Stimulated activated CD8-positive, alpha-beta memory T cell treated with anti-CD3 and anti-CD28 coated beads, Interleukin-7, amount 100 ng/mL, for 1 hour (primary cell): ENCODE measurements at places on chromosomes 3 and 15.

DNA sequence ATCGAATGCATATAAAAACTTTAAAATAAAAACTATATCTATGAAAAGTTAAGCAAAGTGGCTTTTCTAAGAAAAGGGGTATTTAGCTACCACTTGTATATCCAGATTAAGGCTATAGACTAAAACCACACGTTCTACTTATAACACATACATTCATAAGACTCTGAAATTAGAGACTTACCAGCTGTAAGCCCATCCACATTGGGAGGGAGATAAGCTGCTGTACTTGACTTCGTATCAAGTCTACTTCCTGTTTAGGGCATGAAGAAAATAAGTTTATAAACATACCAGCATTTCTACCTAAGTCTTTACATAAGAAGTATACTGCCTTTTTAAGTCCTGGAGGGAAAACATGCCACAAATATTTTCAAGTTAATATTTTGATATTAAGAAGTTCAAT is 27.7 kb downstream of the AQR start:
- DNase-seq: no peak

DNA sequence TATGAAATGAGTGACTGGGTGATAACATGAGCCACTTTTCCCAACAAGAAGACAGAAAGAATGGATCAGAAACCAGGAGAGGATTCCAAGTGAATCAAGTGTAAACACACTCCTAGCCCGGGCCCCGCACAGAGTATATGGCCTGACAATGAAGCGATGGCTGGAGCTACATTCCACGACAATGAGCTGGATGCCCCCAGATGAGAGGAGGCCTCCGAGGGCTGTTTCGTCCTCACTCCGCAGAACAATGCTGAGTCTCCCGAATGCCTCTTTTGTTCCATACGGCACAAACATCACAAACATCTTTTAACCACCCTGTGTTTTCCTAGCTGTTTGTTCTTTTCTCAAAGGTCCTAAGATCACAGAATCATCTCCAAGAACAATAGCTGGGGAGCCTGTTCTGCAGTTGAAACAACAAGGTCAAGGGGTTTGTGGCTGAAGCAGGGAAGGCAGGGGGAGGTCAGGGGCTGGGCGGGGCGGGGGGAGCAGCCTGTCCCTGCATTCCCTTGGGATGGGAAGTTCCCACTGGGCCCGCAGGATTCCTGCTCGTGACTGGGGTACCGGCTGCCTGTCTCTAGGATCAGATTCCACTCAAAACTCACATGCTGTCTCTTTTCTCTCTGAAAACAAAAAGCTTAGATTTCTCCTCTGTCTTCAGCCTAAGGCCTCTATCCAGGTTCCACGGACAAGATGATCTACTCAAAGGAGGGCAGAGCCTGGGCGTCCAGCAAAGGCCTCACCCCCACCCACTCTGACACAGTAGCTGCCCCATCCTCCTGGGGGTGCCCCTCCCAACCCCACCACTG is 151.3 kb downstream of the XXYLT1 start:
- no peak for DNase-seq

- no peak for DNase-seq
Measured at GRCh38 chr15:29888646-29889045, 66.4 kb upstream of the TJP1 start.

GRCh38 chr15:35958021-35958420 is 412.1 kb upstream of the DPH6 start:
- DNase-seq: no peak

DNA sequence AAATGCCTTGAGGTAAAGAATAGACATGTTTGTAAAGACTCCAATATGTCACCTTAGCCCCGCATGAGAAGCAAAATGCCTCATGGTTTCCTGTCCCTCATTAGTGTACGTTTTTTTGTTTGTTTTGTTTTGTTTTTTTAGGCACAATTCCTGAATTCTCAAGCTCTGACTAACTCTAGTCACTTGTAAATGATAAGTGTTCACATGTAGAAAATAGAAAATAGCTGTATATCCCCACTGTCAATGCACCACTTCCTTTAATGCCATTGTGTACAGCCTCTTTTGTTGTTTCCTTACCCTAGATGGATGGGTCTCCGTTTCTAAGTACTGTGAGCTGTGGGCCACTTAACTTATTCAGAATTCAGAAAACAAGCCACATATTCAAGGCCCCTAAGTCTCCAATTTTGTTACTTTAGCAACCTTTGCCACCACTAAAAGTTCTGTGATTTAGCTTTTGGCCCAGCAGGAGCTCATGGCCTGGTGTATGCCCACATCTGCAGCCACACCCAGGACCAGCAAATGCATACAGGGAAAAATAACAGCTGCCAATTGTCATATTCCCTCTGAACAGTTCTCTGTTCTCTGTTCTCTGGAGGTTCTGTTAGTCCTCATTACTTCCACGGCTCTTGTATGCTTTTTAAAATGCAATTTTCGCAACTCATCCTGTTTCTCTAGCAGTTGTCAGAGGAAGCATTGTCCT is 655.5 kb downstream of the GBE1 start:
- no peak for DNase-seq

DNA sequence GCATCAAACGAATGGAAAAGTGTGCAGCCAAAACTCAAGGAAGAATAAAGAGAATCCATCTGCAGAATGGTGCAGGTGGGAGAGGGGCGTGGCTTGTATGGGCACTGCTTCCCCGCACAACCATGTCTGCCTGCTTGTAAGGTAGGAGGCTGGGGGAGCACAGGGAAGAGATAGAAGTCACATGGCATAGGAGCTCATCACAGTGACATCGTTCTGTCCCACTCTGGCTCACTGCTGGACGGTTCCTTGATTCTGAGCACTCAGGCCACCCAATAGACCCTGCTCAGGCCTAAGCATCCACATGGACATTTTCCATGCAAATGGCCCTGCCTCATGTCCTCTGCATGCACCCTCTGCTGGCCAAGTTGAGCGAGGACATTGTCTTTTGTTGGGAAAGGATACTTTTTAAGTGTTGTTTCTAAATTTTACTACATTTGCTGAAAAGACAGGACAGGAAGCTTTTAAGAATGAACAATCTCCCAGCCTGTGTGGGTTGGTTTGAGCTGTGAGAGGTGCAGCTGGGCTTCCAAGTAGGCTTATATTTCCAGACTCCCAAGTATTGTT is 3.1 kb downstream of the MYLK start:
- no peak for DNase-seq

DNA sequence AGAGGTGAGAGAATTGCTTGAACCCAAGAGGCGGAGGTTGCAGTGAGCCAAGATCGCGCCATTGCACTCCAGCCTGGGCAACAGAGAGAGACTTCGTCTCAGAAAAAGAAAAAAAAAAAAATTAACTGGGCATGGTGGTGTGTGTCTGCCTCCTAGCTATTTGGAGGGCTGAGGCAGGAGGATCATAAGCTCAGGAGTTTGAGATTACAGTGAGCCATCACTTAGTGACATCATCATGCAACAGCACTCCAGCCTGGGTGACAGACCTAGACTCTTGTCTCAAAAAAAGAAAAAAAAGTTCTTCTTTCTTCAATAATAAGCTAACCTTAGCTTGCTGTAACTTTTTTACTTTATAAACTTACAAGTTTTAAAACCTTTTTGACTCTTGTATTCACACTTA is 99.8 kb downstream of the SLMAP start:
- DNase-seq: no peak

GRCh38 chr3:173902871-173903270 is 505.3 kb downstream of the NLGN1 start:
- DNase-seq: no peak

- DNase-seq: no peak
Measured at GRCh38 chr3:17546500-17547255, 195.8 kb downstream of the TBC1D5 start.

GRCh38 chr3:31132132-31132769 is 237.8 kb upstream of the GADL1 start:
- no peak for DNase-seq

GRCh38 chr3:174208161-174208560 is 651.0 kb upstream of the NAALADL2 start:
- DNase-seq: no peak

DNA sequence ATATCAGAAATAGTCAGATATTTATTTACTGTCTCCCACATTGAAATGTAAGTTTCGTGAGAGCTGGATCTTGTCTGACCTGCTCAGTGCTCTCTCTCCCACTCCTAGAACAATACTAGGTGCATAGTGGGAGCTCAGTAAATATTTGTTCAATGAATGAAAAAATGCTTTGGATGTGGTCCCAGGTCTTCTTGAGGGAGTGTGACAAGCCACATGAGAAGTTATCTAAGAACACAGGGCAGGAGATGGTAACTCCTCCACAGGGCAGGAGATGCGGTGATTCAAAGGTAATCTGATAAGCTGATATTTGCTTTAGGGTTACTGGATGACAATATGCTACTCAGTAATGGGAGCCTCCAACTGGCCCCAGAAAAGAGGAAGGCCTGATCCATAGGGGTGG is 25.8 kb upstream of the PLA2G4E start:
- no peak for DNase-seq

DNA sequence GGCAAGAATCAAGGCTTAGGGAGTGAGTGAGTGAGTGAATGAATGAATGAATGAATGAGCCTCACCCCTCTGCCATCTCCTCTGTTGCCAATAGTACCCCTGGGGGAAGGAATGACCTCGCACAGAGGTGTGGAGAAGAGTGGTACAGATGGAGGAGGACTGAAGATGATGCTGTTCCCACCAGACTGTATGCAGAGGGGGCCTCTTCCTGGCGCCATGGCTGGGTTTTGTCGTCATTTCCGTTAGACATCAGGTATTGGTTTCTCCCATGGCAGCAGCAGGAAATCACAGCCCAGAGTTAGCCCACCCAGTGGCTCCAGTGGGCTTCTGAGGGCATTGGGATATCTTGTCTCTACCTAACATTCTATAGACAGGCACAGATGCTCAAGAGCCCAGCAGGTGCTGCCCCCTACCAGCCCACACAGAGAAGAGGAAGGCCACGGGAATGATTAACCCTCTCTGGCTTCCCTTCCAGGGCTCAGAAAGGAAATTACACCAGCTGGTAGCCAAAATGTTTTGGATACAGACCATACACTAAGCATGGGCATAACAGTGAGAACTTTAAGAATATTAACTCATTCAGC is 109.8 kb upstream of the SLC6A11 start:
- no peak for DNase-seq

- DNase-seq: no peak
Measured at GRCh38 chr15:59013246-59013873, 25.9 kb downstream of the RNF111 start.

GRCh38 chr15:93235926-93236780 is 147.1 kb upstream of the RGMA start:
- no peak for DNase-seq

- DNase-seq: no peak
Measured at GRCh38 chr15:99110581-99111320, 5.9 kb downstream of the SYNM start.

GRCh38 chr3:36097209-36097608 is 283.1 kb upstream of the STAC start:
- no peak for DNase-seq

DNA sequence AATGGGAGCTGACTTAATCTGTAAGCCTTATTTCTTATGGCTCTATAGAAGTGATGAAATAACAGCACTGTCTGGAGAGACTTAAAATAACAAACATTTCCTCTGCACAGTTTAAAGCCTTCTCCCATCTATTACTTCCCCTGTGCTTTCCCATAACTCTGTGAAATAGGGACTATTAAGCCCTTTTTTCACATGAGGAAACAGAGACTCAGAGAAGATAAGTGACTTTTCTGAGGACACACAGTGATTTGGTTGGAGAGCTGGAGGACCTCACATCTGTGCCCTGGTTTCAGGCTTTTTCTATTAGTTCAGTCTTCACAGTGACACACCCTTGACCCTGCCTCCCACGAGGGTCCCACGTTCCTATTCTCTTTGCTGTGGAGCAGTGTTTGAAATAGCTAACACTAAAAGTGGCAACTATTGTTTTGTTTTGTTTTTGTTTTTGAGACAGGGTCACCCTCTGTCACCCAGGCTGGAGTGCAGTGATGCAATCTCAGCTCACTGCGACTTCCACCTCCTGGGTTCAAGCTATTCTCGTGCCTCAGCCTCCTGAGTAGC is 82.9 kb downstream of the ST6GAL1 start:
- no peak for DNase-seq

- DNase-seq: no peak
Measured at GRCh38 chr15:69164807-69165636, 4.6 kb downstream of the GLCE start.

DNA sequence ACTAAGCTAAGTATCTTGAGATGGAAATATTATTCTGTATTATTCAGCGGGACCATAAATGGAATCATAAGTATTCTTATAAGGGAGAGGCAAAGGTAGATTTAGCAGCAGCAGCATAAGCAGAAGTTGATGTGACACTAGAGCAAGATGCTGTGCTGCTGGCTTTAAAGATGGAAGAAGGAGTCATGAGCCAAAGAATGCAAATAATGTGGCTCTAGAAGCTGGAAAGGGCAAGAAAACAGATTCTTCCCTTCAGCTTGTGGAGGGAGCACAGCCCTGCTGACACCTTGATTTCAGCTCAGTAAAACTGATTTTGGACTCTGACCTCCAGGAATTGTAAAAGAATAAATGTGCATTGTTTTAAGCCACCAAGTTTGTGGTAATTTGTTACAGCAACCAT is 144.2 kb upstream of the ANKRD28 start:
- no peak for DNase-seq

GRCh38 chr15:82108489-82109078 is 62.8 kb upstream of the MEX3B start:
- DNase-seq: peak; percentile 52

DNA sequence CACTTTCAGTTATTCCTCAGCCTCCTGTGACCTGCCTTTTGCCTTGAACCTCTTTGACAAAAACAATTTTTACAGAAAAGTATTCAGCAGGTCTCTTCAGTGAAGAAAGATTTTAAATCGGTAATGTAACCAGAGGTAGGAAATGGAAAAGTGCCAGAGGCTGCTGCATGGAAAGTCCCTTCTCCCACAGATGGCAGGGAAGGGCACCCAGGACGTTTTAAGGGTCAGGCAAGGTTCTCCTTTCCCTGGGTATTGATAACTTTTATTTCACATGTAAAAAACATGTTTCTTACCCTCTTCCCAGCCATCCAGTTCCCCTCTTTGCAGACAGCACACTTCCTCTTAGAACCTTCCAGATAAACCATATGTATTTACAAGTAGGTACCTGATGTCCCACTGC is 185.6 kb downstream of the OR4M2 start:
- no peak for DNase-seq

GRCh38 chr15:36156879-36157427 is 422.5 kb upstream of the CDIN1 start:
- no peak for DNase-seq

GRCh38 chr3:151798466-151798865 is 15.4 kb upstream of the AADAC start:
- no peak for DNase-seq

- no peak for DNase-seq
Measured at GRCh38 chr15:77001966-77002365, 7.0 kb downstream of the PSTPIP1 start.

DNA sequence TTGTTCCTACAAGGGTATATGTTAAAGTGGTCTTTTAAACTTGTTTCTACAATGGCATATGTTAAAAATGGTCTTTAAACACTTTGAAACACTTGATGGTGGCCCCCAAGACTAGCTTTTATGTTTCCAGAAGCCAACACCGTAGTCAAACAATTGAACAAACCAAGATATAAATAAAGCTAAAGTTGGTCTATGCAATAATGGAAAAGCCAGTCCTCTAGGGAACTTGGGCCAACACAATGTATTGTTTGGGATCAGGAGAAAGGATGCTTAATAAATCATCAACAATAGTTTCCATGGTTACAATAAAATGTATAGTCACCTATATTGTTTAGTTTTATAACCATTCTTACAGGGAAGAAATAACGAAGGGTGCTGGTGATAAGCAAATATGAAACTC is 137.2 kb downstream of the RORA start:
- DNase-seq: no peak

- DNase-seq: no peak
Measured at GRCh38 chr15:59997070-59997701, 6.9 kb upstream of the FOXB1 start.
